ENCODE measurements at places on chromosomes 3 and 15.

- DNase-seq: no peak
These were observed 380.0 kb downstream of the PDCD6IP start for GRCh38 chr3:34178415-34178814.

GRCh38 chr3:184765047-184765729, 46.8 kb upstream of the VPS8 start:
- DNase-seq: no peak

DNA sequence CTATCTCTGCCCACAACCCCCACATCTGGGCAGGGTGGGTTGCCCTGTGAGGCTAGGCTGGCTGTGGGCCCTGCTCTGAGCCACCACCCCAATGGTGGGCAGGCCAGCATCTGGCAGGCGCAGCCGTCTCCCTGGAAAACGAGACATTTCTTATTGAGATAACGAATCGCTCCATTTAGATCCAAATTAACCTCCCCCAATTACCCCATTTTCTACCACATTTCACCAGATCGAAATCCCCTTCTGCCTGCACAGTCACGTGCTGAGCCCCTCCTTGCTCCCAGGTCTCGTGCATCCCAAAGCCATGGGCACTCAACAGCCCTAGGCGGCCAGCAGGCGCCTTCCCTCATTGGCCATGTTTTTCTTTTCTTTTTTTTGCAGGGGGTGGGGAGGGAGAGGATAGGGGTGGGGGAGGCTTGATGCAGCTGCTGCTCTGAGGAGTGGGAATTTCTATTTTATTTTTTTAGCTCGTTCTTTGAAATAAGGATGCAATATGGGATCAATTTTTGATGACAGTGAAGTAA, 53.0 kb upstream of the TMEM115 start:
- no peak for DNase-seq

DNA sequence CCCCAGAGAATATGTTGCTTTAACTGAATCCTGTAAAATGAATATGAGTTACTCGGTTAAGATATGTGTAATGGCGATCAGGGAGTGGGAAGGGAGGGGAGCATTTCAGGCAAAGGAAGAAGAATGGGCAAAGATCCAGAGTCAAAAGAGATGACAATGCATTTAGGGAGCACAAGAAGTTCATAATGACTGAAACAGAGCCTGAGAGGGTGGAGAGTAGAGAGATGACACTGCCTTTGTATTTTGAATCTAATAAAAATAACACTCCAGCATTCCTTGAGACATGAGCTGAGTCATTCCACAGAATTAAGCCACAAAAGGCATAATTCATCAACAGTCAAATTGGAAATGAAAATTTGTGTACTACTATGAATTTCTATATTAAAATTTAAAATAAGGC, 105.3 kb upstream of the PEX5L start:
- DNase-seq: no peak

- no peak for DNase-seq
These were observed 58.3 kb upstream of the CFAP20DC start for GRCh38 chr3:59107856-59108815.

GRCh38 chr15:65323071-65323511, 18.6 kb downstream of the RNU5B-1 start:
- DNase-seq: peak; percentile 85

DNA sequence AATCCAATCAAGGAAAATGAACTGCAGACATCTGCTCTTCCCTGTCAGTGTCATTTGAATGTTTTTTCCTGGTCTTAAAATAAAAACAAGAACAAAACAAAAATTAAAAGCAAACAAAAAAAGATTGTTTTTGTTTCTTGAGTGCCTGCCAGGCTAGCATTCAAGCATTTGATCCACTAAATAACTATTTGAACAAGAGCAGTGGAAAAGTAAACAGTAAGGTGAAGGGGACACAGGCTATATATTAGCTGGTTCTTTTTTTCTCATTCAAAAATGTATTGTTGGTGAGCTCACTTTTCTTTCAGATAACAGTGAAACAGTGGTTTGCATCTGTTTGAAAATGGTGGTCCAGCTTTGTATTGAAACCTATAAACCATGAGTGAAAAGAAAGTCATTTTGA, 586.9 kb upstream of the SGO1 start:
- peak; percentile 66 for DNase-seq

GRCh38 chr3:3081381-3082233, 28.6 kb downstream of the IL5RA start:
- no peak for DNase-seq

Data from NCI-H2081 (cell line).